Dermis microvascular lymphatic vessel endothelial cell (primary cell): ENCODE measurements at places on chromosomes 6 and 20. TPM values are rescaled to one million over a fixed set of nuclear protein-coding genes. Genes with fewer than 3 reads are reported as not detected.
A peak's percentile ranks its signal among the peaks of the same experiment; 100 is the strongest.

GRCh38 chr6:150747155-150747554 is 118.3 kb upstream of the MTHFD1L start:
- DNase-seq: no peak

DNA sequence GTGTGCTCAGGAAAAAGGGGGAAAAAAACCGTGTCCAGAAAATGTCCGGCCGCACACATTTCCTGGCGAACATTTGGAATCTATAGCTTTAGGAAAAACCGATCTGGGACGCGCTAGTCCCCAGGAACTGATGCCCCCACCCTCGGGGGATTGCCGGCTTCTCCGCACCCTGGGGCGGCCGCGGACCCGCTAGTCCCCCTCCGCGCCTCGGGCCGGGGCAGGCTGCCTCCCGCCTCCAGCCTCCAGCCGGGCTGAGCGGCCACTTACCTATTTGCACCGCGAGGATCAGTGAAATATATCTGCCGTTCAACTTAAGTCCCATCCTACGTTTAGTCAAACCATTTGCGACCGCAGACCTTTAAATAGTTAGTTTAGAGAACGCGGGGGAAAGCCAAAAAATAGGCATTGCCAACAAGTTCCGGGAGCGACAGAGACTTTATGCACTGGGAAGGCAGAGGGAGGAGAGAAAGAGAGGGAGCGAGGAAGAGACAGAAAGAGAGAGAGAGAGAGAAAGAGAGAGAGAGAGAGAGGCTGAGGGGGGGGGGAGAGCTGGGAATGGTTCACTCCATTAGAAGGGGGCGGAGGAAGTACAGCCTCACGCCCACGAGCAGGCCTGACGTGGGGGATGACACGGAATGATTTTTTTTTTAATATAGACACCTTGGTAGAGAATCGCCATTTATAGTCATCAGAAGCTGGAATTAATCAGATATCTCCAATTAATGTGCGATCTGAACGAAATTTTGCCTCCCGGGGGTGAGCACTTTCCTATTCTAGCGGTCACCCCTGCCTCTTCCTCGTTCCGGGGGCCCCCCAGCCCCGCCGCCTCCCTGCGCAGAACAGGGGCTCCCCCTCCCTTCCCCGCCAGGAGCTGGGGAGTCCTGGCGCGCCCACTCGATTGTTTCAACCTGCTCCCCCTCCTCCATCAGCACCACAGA is at the start of gene NRN1:
Gene NRN1, minus strand, starts transcription at position 498 of the 938 bp plus-strand sequence. Its CDS starts 176 bp downstream, at position 322.
- peak; percentile 69 for DNase-seq

STMN3 gene
- 0.38 and 0.51 TPM in 2 replicates for total RNA-seq

MDFI gene
- total RNA-seq: 38.9 and 56.9 TPM in 2 replicates

- DNase-seq: no peak
Observed at GRCh38 chr20:1345756-1346093, 16.8 kb upstream of the SDCBP2 start.

DNA sequence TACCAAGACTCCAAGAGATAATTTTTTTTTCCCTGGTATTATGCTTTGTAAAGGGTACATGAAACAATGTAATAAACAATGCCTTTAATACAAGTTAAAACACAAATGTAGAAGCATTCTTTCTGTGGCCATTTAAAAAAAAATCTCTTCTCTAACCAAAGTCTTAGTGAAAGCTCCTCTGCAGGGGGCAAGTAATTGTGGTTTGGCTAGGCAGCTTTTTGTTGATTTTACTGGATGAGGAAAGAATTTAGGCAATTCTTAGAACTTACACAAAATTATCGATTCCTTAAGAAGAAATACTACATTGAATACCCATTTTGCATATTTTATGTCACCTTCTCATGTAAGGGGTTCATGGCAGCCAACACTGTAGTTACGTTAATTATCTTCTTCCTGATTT is 12.4 kb downstream of the TFB1M start:
- no peak for DNase-seq

GHRH gene
- not detected in 2 replicates for total RNA-seq
